ENCODE measurements at places on chromosomes 1 and 21.

- no peak for DNase-seq
Measured at GRCh38 chr1:116492358-116492811, 78.4 kb downstream of the CD58 start.

DNA sequence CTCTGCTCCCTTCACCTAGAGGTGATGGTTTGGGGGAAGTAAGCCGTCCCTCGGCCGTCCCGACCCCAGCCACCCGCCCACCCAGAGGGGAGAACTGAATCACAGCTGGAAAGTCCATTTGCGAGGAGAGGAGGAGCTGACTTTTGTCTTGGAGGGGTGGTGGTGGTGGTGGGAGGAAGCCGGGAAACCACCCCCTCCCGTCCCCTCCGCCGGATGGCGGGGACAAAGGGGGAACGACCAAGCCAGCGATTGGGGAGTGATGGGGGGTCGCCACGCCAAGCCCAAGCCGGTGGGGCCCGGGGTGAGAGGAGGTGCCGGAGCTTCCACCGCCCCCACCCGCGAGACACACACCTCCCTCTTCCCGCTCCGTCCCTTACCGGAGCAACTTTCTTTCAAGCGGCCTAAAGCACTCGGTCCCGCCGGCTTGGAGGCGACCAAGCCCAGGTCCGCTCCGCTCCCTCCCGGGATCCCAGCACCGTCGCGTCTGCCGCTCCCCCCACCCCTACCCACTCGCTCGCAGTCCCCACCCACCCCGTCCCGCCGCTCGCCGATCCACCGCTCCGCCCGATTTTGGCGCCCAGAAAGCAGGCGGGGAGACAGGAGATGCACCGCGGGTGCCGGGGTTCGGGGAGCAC lies 540 bp downstream of the ARHGEF2 start:
- DNase-seq: peak; percentile 45

DNA sequence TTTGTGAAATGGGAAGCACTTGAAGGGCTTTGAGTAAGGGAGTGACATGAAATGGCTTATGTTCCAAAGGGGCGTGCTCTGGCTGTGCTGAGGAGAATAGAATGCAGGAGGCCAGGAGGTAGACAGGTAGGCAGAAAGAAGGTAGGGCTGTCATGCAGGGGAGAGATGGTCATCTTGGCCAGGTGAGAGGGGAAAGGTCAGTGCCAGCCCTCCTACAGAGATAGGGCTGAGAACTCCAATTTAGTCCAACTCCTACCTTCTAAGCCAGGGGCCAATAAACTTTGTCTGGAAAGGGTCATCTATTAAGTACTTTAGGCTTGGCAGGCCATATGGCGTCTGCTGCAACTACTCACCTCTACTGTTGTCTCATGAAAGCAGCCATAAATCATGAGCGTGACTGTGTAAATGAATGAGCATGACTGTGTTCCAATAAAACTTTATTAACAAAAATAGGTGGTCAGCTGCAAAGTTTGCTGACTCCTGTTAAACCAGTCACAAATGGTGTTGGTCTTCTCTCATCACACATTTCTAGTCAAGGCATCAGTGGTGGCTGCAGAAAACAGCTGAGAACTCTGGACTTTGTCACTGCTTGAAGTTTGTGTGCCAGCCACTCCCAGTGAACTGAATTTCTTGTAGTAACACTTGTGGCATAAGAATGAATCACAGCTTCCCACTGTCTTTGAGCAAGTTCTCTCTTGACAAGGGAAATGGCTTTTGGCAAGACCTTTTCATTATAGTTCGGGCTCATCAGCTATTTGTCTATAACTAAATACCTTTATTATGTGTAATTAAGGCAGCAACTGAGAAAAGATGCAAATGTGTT lies 32.0 kb upstream of the CD2 start:
- no peak for DNase-seq

DNA sequence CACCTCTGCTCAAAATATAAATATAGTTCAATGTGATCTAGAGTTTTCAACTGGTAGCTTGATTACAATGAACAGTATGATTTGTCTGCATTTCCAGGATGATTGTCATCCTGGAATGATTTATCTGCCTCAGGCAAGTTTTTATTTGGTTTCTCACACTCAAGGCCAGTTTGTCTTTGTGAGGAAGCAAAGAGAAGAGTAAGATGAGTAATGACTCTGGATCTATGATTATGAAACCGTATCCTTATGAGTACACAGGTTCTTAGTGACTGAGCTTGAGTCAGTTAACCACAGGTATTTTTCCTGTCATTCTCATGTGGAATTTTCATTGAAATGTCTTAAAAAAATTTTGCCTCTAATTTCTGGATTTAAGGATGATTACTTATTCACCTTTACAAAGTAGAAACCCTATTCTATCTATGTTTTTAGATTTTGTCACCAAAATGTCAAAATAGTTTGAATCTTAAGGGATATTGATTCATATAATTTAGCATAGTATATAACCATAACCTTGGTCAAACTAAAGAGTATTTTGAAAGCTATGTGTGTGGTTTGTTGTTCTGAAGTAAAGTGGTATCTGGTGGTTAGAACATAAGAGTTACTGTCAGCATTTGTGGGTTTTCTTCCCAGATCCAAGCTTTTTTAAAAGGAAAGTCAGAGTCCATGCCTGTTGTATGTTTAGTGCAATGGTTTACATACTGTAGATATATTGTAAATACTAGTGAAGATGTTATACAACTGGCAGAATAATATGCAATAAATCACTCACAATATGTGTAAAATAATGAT lies 145.0 kb downstream of the RASAL2 start:
- no peak for DNase-seq

- DNase-seq: no peak
Measured at GRCh38 chr1:8089535-8090228, 63.6 kb upstream of the ERRFI1 start.

- DNase-seq: peak; percentile 82
Measured at GRCh38 chr21:36966066-36966820, at the start of gene HLCS. Gene HLCS (minus strand): TSS chr21:36966669. CDS start chr21:36966638, 31 bp downstream.

DNA sequence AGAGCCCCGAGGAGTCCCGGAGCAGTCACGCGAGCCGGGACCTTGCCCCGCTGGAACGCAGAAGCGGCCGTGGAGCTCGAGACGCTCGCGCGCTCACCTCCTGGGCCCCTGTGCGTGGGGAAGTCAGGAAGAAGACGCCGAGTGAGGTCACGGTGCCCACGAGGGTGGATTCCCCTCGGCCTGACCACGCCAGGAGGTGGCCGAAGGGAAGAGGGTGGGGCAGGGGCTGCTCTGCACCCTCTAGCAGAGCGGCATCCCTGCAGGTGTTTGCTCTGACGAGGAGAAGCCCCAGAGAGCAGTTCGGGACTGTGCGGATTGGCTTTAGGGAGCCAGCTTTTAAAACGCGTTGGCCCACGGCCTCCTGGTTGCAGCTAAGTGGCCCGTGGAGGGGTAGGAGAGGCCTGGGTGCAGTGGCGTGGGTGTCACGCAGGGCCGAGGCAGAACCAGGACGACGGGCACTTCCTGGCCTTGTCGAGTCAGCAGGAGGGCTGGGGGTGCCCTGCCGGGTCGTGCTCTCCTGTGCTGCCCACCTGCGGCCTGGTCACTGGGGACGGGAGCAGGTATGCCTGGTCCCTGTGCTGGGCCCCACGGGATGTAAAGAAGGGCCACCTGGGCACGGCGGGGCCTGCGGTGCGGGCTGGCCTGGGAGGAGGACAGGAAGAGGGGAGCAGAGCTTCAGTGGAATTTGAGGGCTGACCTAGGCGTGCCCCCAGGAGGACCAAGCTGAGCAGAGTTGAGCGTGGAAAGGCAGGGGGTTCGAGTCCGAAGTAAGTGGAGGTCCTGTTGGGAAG lies 1.0 kb downstream of the PDXK start:
- no peak for DNase-seq
